ENCODE measurements at places on chromosomes 13 and 19. TPM values are rescaled to one million over a fixed set of nuclear protein-coding genes. Genes with fewer than 3 reads are reported as not detected.

The IGFLR1 gene
- 4.6 TPM for polyA plus RNA-seq

The KLK1 gene
- polyA plus RNA-seq: 1.8 TPM

DNA sequence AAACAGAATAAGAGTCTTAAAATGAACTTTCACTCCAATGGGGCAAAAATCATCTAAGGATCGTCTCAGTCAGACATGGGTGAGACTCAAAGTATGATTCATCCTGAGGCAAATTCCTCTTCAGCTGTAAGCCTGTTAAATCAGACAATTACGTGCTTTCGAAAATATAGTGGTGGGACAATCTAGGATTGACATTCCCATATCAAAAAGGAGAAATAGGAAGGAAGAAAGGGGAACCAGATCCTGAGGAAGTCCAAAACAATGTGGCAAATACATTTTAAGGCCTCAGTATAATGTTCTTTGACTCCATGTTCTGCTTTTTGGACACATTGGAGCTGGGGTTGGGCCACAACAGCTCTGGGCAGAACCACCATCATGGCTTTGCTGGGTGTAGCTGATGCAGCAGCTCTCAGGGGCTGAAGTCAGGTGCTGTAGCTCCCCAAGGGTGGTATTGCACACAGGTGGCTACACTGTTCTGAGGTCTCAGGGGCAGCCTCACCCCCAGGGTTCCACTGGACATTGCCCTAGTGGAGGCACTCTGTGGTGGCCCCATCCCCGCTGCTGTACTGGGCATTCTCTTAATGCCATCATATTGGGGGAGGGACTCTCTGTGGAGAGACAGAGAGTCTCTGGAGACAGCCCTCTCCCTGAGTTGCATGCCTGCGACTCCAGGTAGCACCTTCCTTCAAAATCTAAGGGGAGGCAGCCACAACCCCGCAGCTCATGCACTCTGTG is 5.7 kb upstream of the FPR3 start:
- no peak for DNase-seq

GRCh38 chr13:93670866-93671265 is 444.3 kb downstream of the GPC6 start:
- DNase-seq: no peak

- no peak for DNase-seq
Measured at GRCh38 chr13:30739761-30740642, 4.7 kb downstream of the ALOX5AP start.

- no peak for DNase-seq
Measured at GRCh38 chr13:39130301-39130700, 92.0 kb downstream of the NHLRC3 start.

DNA sequence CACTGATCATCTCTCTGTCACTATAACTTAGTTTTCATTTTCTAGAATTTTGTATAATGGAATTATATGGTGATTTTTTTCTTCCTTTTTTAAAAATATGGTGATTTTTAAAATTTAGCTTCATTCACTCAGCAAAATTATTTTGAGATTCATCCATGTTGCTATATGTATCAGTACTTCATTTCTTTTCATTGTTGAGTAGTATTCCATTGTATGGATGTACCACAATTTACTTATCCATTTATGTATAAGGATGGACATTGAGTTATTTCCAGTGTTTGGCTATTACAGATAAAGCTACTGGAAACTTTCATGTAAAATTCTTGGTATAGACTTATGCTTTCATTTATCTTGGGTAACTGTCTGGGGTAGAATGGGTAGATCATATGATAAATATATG is 12.8 kb downstream of the ZNF546 start:
- no peak for DNase-seq
